Activated naive CD4-positive, alpha-beta T cell treated with anti-CD3 and anti-CD28 coated beads, Interleukin-2, amount 50 U/mL, for 16 hours (primary cell): ENCODE measurements at places on chromosomes 3 and 15.
A peak's percentile ranks its signal among the peaks of the same experiment; 100 is the strongest.

- DNase-seq, result peak; percentile 85
Measured at GRCh38 chr15:43777267-43777914, 625 bp upstream of the ELL3 start.

DNA sequence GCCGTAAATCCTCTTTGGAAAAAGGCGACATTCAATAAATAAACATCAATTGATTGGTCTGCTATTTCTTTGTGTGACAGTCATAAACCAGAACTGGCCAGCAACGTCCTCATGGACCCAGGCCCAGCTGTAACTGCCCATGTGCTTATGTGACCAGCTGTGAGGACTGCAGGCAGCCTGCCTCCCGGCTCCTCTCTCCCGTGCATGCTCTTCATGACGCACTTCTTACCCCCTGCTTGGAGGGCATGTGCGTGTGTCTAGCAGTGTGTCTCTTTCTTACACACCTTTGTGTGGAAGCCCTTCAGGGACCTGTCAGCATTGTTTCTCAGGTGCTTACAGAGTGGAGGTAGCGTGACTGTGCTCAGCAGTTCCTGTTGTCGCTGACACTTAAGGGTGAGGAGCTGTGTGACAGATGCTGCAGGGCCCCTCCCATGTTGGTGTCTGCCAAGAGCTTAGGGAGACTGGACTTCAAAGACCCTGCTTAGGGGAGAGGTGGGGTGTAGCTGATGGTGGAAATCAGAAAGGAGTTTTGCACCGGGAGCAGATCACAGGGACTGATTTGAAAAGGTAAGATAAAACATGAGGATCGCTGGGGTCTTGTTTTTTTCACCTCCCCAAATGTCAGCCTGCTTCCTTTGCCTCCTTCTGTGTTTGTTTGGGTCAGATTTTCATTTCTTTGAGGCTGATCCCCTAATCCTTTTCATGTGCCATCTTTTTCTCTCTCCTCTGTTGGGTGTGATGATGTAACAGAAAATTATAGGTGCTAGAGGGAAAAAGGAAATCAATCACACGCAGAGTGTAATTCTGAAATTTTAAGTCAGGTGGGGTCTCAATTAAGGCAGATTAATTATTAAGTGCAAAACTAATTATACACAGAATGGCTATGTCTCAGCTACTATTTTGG, 2.1 kb downstream of the PODXL2 start:
- no peak for DNase-seq

GRCh38 chr3:179716811-179717210, 64.0 kb downstream of the USP13 start:
- DNase-seq, result no peak

- no peak for DNase-seq
Measured at GRCh38 chr15:60004846-60005351, 788 bp downstream of the FOXB1 start.

DNA sequence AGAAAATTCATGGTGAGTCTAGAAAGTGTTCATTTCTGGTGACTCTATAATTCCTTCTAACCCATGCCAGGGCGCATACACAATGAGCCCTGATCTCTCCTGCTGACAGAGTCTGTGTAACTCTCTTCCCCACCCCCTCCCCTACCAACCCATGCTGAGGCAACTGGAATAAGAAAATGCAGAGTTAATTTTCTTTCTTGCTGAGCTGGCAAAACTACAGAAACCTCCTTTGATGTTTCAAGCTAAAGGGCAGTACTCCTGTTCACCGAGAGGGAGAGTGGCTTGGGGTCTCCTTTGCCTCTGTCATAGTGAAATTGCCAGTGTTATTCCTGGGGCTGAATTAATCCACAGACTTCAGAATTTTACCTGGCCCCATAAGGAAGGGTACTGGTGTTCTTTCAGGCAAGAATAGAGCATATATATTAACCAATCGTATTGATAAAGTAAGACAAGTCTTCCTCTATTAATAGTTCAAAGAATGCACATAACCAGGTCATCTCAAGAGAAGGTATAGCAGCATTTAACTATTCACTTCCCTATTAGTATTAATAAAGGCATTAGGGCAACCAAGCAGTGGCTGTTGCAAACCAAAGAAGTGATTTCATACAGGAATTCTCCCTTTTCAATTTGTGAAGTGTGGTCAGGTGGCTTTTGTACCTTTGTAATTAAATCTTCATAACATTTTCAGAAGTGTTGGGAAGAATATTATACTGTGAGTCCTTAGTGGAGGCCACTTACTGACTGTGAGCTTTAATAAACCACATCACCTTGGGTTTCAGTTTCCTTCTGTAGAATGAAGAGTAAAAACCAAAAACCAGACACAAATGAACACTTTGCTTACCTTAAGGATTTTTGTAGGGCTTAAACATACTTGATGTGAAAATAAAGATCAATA, 4.1 kb downstream of the GAP43 start:
- no peak for DNase-seq

GRCh38 chr3:183324083-183324482, 71.0 kb downstream of the B3GNT5 start:
- DNase-seq, result no peak

GRCh38 chr3:98109807-98110549, 20.5 kb upstream of the OR5H1 start:
- DNase-seq, result no peak

- DNase-seq, result no peak
Measured at GRCh38 chr3:126851934-126852333, 131.0 kb upstream of the PLXNA1 start.

DNA sequence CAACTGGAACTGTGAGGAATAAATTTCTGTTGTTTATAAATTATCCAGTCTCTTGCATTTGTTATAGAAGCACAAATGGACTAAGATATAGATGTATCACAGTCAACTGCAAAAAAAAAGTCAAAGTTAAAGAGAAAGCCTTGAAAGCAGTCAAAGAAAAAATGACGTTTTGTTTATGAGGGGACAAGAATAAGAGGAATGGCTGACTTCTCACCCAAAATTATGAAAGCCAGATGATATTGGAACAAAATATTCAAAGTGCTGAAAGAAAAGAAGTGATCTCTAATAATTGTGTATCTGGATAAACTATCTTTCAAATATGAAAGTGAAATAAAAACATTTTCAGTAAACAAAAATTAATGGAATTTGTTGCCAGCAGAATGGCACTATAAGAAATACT, 171.8 kb upstream of the IGF1R start:
- DNase-seq, result no peak

GRCh38 chr3:59698091-59698490, 648.3 kb upstream of the CFAP20DC start:
- no peak for DNase-seq

GRCh38 chr3:117955196-117955595, 1079.5 kb downstream of the IGSF11 start:
- no peak for DNase-seq

- no peak for DNase-seq
Measured at GRCh38 chr3:129231331-129232119, 17.9 kb upstream of the COPG1 start.

GRCh38 chr15:34768530-34768929, 13.7 kb upstream of the GJD2 start:
- DNase-seq, result no peak

- DNase-seq, result no peak
Measured at GRCh38 chr3:52136513-52136912, 17.7 kb downstream of the POC1A start.

- DNase-seq, result no peak
Measured at GRCh38 chr3:49296781-49297411, 19.9 kb upstream of the C3orf62 start.

GRCh38 chr3:19932422-19932821, 1.6 kb downstream of the EFHB start:
- no peak for DNase-seq

DNA sequence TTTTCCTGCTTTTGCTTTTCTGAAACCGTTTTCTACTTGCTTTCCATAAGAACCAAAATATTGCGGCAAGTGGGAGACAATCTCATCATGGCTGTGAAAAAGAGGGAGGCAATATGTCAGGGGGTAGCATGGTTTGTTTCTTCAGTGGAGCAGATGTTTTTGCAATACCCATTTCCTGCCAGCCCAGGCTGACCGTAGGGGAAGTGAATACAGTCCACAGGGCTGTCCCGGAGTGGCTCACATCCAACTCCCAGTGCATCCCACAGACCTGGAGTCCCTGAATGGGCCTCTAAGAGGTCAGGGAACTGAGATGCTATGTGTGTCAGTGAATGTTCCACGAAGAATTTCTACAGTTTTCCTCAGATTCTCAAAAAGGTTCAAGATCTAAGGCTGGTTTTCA, 69.6 kb downstream of the EPHB1 start:
- DNase-seq, result no peak

DNA sequence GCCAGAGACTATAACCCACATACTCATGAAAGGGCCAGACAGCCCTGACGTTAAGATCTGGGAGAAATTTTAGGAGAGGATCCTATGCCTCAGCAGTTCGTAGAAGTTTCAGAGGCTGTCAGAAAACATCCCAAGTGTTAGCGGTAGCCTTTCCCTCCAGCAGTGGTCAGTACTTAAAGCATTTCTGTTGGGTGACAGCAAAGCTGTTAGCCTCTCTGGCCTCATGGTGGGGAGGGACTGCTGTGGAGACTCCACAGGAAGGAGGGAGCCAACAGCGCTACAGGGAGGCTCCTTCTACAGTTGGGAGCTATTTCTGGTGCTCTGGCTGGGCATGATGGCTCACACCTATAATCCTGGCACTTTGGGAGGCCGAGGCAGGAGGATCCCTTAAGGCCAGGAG, 27.4 kb downstream of the IDH2 start:
- no peak for DNase-seq

DNA sequence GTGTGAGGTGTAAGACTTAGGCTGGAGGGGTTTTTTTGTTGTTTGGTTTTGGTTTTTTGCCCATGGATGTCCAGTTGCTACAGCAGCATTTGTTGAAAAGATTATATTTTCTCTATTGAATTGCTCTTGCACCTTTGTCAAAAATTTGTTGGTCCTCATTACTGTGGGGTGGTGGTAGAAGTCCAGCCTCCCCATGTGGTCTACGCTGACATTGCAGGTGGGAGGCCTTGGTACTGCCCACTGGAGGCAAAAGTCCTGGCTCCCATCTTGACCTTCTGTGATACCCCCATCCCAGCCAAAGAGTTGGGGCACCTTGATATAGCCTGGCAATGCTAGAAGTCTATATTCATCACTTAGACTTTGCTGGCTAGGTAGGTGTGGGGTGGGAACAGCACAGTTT, 5.4 kb upstream of the RAB6B start:
- no peak for DNase-seq

GRCh38 chr15:23860290-23861245, 173.5 kb upstream of the NDN start:
- no peak for DNase-seq

- DNase-seq, result no peak
Measured at GRCh38 chr15:75718328-75718727, 5.7 kb upstream of the CSPG4 start.

DNA sequence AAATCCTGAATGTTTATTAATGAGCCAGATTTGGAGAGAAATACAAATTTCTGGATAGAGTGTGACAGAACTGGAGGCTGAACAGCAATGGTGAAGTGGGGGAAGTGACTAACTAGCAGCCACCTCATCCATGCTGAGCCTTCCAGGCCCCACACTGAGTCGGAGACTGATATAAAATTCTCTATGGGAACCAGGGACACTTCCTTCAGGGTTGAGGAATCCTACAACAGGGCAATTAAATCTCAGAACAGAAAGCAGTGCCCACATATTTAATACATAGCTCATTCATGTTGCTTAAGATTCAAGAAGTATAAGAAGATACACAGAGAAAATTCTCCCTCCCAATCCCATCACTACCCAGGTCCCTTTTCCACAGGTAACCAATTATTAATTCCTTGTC, 49.3 kb downstream of the HACD2 start:
- no peak for DNase-seq

DNA sequence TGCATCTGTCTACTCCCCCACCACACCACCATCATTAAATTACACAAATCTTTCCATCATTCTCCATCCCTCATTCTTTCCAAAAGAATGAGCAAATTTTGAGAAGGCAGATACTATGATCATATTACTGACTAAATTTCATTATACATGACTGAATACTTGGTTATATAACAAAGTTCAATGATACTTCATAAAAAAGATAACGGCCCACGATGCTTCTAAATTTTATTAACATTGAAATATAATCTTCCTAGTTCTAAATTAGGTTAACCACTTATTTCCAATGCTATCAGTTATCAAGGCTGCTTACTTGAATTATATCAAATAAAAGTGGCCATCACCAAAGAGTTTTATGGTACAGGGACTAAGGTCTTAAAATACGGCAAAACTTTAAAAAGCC, 13.5 kb downstream of the HERC1 start:
- DNase-seq, result no peak

GRCh38 chr3:115595611-115596275, 27.6 kb upstream of the GAP43 start:
- no peak for DNase-seq
